Activated naive CD4-positive, alpha-beta T cell treated with anti-CD3 and anti-CD28 coated beads, Interleukin-2, amount 50 U/mL, for 72 hours (primary cell): ENCODE measurements at places on chromosomes 13 and 19. TPM values are rescaled to one million over a fixed set of nuclear protein-coding genes. Genes with fewer than 3 reads are reported as not detected.

GRCh38 chr19:49442771-49443365, 1.5 kb upstream of the SLC17A7 start:
- DNase-seq: peak; percentile 74

DNA sequence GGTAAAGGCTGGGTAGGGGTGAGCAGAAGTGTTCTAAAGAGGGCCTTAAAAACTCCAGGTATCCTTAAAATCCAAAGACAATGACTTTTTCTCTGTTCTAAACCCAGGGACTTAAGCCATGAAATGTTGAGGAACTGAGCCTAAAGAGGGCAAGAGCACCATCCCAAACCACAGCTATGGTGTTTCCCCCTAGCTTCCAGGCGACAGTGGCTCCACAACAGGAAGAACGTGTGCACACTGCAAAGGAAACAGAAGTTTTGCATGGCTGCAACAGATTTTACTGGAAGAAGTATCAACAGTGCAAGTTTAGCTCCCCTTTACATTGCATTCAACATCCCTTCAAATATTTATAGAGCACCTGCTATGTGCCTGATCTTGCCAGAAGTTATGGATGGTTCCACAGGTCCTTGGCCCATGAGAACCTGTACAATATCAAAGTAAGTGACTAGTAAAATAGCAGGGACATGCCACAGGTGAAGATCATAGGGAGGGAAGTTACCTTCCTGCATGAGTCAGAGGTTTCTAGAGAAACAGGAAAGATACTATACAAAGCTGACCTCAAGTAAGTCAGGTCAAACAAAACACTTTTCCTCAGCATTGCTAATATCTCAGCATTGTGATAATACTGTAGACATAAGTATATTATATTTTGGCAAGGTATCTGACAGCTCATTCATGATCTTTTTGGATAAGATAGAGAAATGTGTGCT, 8.4 kb upstream of the KCTD12 start:
- DNase-seq: no peak

GRCh38 chr13:42075517-42075916, 27.1 kb downstream of the DGKH start:
- DNase-seq: no peak

The GIPC3 gene
- 0.59 TPM for total RNA-seq

DNA sequence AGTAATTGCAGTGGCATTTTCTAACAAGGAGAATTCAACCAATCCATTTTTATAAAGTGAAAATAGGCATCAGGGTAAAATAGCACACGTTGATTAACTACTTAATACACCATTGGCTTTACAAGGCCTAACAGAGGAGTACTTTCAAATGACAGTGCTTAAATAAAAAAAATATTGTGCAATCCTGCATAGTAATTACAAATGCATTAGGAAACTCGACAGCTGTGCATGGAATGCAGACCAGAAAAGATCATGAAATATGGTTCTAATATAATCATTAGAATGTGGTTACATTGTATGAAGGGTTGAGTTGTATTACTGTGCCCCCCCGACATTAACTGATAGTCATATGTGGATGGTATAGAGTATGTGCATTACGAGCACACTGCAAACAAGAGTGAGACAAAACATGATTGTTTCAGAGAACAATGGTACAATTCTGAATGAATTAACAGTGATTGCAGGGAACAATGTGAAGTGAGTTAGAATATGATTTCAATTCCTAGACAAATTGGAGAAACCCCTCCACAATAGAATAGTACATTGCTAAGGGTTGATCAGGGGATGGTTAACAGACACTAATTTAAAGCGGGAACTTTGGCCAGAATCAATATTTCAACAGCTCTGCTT, 270.6 kb downstream of the GPC5 start:
- DNase-seq: no peak

DNA sequence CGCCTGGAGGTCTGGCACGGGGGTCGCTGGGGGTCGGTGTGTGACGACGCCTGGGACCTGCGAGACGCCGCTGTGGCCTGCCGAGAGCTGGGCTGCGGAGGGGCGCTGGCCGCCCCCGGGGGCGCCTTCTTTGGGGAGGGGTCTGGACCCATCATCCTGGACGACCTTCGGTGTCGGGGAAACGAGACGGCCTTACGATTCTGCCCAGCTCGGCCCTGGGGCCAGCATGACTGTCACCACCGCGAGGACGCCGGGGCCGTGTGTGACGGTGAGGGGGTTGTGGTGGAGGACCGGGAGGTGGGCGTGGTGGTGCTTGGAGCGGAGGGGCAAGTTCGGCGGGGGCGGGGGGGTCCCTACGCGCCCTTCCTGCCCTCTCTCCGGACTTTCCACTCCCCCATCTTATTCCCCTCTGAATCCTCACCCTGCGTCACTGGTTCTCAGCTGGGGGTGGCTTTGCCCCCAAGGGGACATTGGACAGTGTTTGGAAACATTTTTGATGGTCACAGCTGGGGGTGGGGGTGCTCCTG, 5.5 kb downstream of the SSC5D start:
- no peak for DNase-seq

The FGF21 gene
- not detected for total RNA-seq
